ENCODE measurements at places on chromosomes 5 and 9.

DNA sequence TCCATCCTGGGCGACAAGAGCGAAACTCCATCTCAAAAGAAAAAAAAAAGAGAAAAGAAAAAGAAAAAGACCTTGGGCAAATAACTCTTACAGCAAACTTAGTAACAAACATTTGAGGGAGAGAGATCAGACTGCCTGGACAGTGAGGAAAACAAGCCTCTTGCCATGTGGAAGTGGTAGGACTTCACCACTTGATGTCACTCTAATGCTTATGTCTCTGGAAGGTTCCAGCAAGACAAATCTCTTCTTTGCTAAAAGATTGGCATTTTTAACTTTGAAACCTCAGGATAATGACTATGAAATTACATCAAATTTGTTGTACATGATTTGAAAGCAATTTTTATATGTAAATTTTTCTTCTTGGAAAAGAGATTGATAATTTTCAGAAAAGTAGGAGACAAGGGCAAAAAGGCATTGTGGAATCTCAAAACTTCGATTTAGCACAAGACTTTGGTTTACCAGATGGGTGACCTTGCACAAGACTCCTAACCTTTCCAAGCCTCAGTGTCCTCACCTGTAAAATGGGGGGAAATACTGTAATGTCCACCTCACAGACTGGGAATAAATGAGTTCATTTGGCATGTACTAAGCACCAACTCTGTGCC lies 5.4 kb downstream of the ACTL7B start:
- no peak for DNase-seq

DNA sequence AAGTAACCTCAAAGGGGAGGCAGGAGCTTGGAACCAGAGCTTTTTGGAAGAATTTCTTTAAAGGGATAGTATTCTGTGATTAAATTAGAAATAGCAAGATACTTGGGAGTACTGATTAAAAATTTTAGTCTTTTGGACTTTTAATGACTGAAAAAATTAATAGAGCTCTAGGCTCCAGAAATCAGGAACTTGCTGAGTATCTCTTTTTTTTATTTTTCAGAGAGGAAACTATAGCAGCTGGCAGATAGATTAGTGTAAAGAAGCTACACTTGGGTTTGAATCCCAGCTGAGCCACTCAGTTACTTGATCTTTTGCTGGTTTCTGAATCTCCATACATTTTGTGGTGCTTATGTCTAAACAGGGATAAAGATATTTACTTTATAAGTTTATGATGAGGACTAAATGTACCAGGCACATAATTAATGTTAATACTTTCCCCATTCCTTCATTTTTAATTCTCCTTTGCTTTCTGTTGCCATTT lies 94.2 kb upstream of the TNC start:
- no peak for DNase-seq

- DNase-seq, result no peak
These were observed 205.1 kb downstream of the RAB3C start for GRCh38 chr5:58787987-58788386.

GRCh38 chr5:120240706-120241105 lies 223.4 kb upstream of the PRR16 start:
- no peak for DNase-seq

DNA sequence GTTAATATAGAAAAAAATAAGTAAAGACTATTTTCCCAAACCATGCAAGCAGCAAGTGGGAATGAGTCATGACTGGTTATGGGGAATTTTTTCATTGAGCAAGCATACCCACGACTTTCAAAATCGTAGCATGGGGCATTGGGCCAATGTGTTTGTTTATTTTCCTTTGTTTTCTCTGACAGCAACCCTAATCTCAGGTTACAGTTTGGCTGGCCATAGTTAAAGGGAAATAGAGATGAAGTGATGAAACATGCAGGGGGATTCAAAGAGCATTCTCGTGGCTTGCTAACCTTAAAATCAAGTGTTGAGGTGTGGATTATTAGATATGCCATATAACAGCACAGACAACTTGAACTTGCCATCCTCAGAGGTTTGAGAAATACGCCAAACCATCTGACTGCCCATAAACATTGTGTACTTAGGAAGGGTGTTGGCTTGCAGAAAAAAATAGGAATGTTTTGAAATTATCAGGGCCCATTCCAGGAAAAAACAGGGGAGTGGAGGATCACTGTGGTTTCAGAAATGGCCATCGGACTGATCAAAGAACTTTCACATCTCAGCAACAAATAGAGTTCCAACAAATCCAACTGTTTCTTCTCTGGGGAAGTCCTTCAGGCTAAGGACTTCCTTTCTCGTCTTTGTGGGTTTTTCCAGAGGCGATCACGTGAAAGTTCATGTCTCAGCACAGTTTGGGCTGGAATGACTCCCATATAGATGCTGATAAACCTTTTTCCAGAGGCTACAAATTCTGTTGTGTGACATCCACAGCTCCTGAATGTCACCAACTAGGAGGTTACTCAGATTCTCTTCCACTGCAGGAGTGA lies 259.1 kb downstream of the SYK start:
- peak; percentile 14 for DNase-seq

- no peak for DNase-seq
These were observed 8.7 kb upstream of the RANBP6 start for GRCh38 chr9:6024035-6024554.

- DNase-seq, result no peak
These were observed 97.3 kb downstream of the STARD4 start for GRCh38 chr5:111415053-111415452.

DNA sequence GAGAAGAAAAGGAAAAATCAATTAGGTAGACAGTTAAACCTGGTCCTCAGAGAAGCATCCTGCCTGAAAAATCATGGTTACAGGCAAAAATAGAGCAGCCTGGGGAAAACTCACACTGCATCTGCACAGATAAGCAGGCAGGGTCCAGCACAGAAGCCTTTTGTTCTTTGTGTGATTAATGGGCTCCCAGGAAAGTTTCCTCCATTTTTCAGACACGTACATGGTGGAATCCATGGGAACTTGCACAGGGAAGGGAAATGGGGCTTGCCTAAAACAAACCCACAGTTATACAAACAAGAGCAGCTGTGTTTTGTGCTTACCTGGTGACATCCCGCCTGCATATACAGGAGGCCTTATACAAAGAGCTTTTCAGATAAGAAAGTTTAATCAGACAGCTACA lies 243.9 kb upstream of the ATP10B start:
- no peak for DNase-seq

GRCh38 chr5:160626322-160626721 lies 204.7 kb downstream of the PTTG1 start:
- no peak for DNase-seq

DNA sequence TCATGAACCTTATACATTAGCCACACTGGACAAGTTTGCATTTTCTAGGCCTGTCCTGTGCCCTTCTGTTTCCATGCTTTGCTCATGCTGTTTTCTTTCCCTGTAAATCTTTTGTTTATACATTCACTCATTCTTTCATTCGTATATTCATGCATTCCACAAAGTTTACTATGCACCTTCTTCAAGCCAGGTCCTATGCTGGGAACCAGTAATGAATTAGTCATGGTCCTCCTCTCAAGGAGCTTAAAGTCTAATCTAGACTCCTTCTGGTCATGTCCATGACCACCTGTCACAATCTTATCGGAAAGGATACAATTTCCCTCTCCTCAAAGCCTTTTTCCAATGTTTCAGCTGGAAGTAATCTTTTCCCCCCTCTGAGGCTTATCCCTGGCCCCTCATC lies 9.1 kb upstream of the XPA start:
- DNase-seq, result no peak

DNA sequence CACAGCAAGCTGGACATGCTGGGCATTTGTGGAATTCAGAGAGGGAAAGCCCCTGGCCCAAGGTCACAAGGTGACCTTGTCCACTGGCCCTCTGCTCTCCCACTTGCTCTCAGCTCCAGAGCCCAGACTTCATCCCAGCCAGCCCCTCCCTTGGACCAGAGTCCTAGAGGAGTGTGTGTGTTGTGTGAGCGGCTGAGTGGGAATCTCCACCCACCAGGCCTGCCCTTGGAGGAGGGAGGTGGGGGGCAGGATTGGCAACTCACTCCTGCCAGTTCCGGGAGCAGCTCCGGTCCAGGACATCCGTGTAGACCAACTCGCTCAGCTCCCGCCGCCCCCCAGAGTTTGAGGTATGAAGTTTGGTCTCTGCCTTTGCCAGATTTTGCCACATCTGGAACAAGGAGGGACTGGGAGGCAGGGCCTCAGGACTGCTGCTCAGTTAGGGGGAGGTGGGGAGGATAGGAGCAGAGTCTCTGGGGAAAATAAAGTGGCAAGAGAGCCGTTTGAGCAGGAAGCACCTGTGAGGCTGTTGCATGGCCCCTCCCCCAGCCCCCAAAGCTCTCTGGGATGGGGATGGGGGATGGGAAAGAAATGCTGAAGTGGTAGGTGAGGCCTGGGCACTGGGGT lies 1.4 kb downstream of the MZB1 start:
- no peak for DNase-seq

GRCh38 chr9:98501819-98502218 lies 206.9 kb downstream of the GABBR2 start:
- no peak for DNase-seq
